ENCODE measurements at places on chromosomes 3 and 15.

- DNase-seq, result no peak
These were observed 167.8 kb upstream of the KBTBD8 start for GRCh38 chr3:66830301-66830700.

DNA sequence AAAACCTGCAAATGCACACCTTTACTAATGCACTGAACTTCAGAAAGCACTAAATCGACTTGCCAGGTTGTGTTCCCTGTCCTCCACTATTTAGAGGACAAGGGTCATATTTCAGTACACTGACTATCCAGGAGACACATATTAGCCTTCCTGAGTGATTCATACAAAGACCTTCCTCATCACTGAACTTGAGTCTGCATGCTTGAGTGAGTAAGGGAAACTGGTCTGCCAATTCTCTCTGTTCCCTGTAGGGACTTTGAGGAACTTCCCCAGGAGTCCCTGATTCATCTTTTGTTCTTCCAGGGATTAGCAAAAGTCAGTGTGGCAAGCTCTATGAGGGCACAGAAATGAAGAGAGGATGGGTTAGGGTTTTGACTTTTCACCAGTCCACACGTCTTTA is 565.9 kb downstream of the PDCD6IP start:
- DNase-seq, result no peak

GRCh38 chr3:89067736-89068135 is 39.7 kb upstream of the EPHA3 start:
- no peak for DNase-seq

- DNase-seq, result no peak
These were observed 20.3 kb upstream of the CYP11A1 start for GRCh38 chr15:74387621-74388362.

DNA sequence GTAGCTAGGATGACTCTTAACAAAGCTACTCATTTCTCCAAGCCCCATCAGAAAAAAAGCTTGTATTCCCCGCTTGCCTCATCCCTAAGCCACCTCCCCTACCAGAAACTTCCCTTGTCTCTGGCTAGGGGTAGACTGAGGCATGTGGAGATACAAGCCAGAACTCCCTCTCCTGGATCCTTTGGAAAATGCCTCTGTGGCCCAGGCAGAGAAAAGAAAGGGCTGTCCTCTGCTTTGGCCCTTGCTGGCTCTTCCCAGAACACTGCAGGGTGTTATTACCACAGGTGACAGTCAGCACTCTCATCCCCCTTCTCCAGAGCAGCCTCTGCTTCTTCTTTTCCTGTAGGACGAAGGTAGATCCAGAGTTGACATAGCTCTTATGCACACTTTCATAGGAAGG is 15.2 kb downstream of the RMDN3 start:
- no peak for DNase-seq

DNA sequence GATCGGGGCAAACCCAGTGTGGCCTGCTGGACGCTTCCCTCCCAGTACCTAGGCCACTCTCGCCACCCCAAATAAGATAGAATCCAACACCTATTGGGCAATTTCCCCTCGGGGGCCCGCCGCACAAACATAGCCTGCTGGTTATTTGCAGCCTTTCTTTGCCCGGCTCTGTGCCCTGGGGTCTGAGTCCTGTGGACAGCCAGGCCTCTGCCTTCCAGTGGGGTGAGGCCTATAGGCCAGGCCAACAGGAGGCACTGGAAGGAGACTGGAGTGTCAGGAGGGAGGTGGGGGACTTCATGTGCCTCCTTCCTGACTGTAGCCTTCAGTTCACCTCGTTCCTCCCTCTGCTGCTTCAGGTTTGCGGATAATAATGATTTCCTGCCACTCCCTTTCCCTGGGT is 47.4 kb upstream of the LDHAL6B start:
- no peak for DNase-seq

DNA sequence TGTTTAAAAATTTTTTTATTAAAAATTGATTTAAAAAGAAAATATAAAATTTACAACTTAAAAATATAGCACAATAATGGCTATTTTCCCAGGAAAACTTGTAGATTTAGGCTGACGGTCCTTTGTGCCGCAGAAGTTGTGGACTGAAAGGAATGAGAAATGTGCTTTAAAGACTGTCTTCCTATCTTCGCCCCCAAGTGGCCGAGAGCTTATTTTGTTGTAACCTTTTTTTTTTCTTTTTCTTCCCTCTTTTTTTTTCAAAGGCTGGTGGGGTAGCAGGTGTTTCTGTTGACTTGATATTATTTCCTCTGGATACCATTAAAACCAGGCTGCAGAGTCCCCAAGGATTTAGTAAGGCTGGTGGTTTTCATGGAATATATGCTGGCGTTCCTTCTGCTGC is 15.5 kb downstream of the SLC25A26 start:
- DNase-seq, result no peak

DNA sequence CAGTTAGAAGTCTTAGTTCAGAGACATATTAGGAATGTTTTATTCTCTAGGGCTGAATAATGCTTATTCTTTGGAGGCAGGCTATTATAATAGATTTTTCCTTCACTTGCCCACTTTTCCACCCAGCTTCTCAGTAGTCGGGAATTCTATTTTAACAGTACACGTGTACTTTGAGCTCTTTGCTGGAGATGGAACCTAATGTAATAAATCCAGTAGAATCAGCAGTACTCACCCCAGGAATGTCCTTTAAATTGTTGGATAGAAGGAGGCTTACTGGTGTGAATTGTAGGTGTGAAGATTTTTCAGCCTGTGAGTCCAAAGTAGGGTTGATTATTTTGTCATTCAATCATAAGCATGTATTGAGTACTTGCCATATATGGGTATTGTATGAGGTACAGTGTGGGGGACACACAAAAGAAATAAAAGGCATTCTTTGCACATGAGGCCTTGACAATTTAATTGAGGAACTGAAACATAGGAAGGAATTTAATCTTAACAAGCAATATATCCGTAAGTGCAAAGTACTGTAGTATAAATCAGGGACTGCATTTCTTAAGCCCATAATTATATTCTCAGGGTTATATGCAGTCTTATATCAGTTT is 29.5 kb upstream of the MGA start:
- no peak for DNase-seq

- no peak for DNase-seq
These were observed 159.6 kb upstream of the PROK2 start for GRCh38 chr3:71944482-71945065.

GRCh38 chr3:72818092-72818773 is 30.0 kb downstream of the SHQ1 start:
- DNase-seq, result no peak

DNA sequence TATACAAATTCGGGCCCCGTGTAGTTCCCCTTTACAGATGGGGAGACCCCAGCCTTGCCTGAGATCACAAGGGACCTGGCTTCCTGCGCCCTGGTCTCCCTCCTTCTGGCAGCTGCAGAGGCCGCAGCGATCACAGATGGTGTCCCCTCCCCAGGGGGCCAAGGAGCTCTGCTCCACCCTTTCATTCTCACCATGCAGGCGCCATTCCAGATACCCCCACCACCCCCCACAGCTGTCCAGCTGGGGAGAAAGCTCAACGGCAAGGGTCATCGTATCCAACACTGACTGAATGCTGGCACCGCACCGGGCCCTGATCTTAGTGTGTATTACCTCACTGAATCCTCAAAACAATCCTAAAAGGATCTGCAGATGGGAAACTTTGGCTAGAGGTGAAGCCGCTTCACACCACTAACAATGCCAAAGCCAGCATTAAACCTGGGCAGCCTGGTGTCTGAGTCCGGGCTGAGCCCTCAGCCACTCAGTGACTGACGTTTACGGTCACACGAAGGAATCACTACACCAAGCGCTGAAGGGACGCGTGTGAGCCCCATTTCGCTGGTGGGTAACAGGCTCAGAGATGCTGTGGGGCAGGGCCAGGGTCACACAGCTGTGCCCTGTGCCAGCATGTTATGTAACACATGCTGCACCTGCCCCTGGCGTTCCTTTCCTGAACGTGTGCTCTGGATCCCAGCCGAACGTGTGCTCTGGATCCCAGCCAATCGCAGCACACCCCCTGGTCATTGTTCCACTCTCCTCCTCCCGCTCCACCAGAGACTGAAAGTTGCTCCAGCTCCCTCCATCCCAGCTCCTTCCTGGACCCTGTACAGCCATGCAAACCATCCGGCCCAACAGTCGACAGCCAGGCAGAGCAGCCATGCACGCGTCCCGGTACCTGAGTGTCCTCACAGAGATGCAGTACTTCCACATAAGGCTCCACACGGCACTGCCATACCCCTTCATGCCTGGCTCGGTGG is 51.8 kb downstream of the IQSEC1 start:
- DNase-seq, result no peak

GRCh38 chr3:88267441-88267840 is 117.7 kb downstream of the C3orf38 start:
- no peak for DNase-seq

GRCh38 chr3:134652886-134653630 is 2.2 kb upstream of the KY start:
- DNase-seq, result no peak

Data from progenitor cell of endocrine pancreas (in vitro differentiated cells).